ENCODE measurements at places on chromosomes 11 and 22. TPM values are rescaled to one million over a fixed set of nuclear protein-coding genes. Genes with fewer than 3 reads are reported as not detected.

The MYEOV gene
- not detected for total RNA-seq

The BACE1 gene
- total RNA-seq = 6.8 TPM

The USP2 gene
- total RNA-seq = 0.22 TPM

The KLHDC7B gene
- not detected for total RNA-seq

The NUP160 gene
- total RNA-seq = 12.6 TPM

The OR52K1 gene
- total RNA-seq = not detected

The EXPH5 gene
- under 0.01 TPM for total RNA-seq

The FGF4 gene
- total RNA-seq = not detected

The NXPE2 gene
- total RNA-seq = not detected

The ZBED5 gene
- total RNA-seq = 9.3 TPM

The OR52E8 gene
- total RNA-seq = not detected

The LIF gene
- total RNA-seq = 0.22 TPM

The APOBEC3B gene
- total RNA-seq = 1.3 TPM

The GUCY1A2 gene
- 0.22 TPM for total RNA-seq

The C11orf21 gene
- total RNA-seq = not detected

The FAM111B gene
- 6.9 TPM for total RNA-seq

The MAML2 gene
- total RNA-seq = 5.2 TPM

The TRIM29 gene
- not detected for total RNA-seq

The RHBDD3 gene
- total RNA-seq = 14.1 TPM

The PMM1 gene
- 2.6 TPM for total RNA-seq

The LDLRAD3 gene
- total RNA-seq = 3.9 TPM

The SPDYC gene
- total RNA-seq = not detected

The SLC22A8 gene
- not detected for total RNA-seq

The KCNJ11 gene
- 0.22 TPM for total RNA-seq

The THY1 gene
- 0.20 TPM for total RNA-seq

The PATE2 gene
- not detected for total RNA-seq

The CCND1 gene
- total RNA-seq = 371 TPM

The CPT1B gene
- 1.5 TPM for total RNA-seq

The VWA5A gene
- total RNA-seq = 4.1 TPM

The SCN3B gene
- 6.7 TPM for total RNA-seq

The KCNJ1 gene
- total RNA-seq = under 0.01 TPM

The TRMT2A gene
- total RNA-seq = 24.0 TPM

The SCUBE2 gene
- 0.99 TPM for total RNA-seq

The FOSL1 gene
- total RNA-seq = 0.99 TPM

The HIC2 gene
- total RNA-seq = 3.2 TPM

The OR4C46 gene
- not detected for total RNA-seq

The SERPIND1 gene
- total RNA-seq = under 0.01 TPM

The MS4A15 gene
- not detected for total RNA-seq

The SLC22A6 gene
- not detected for total RNA-seq

The CSF2RB gene
- 1.4 TPM for total RNA-seq

The RELT gene
- total RNA-seq = 3.1 TPM

The TMEM258 gene
- 116 TPM for total RNA-seq

The TMEM132A gene
- 56.2 TPM for total RNA-seq

The IFITM10 gene
- total RNA-seq = 0.44 TPM

The MAJIN gene
- total RNA-seq = not detected

The MLC1 gene
- not detected for total RNA-seq

The F2 gene
- not detected for total RNA-seq

The SLC6A5 gene
- not detected for total RNA-seq

The KRTAP5-10 gene
- total RNA-seq = not detected

The RFPL1 gene
- not detected for total RNA-seq

The SEZ6L gene
- total RNA-seq = not detected

The OR6T1 gene
- not detected for total RNA-seq

The IGF2 gene
- total RNA-seq = 4.6 TPM

The RFPL2 gene
- total RNA-seq = not detected

The ELFN2 gene
- total RNA-seq = under 0.01 TPM

The MRGPRX4 gene
- 0.79 TPM for total RNA-seq

The PVALB gene
- not detected for total RNA-seq
